Heart right ventricle (tissue), 16 donors: ENCODE measurements at places on chromosomes 3 and 15.

GRCh38 chr3:47288966-47289910 is 6.5 kb downstream of the KLHL18 start:
- no peak for DNase-seq

DNA sequence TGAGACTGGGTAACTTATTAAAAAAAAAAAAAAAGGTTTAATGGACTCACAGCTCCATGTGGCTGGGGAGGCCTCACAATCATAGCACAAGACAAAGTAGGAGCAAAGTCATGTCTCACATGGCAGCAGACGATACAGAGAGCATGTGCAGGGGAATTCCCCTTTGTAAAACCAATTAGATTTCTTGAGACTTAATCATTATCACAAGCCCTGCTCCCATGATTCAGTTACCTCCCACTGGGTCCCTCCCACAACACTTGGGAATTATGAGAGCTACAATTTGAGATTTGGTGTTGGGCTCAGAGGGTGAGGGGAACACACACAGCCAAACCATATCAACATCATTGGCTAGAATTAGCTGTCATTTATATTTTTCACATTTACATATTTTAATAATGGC is 221.0 kb downstream of the RSRC1 start:
- no peak for DNase-seq

- peak; percentile 75 for DNase-seq
These were observed 244.5 kb downstream of the RBMS3 start for GRCh38 chr3:29525254-29525881.

GRCh38 chr3:69376731-69377130 is 9.2 kb downstream of the FRMD4B start:
- no peak for DNase-seq

DNA sequence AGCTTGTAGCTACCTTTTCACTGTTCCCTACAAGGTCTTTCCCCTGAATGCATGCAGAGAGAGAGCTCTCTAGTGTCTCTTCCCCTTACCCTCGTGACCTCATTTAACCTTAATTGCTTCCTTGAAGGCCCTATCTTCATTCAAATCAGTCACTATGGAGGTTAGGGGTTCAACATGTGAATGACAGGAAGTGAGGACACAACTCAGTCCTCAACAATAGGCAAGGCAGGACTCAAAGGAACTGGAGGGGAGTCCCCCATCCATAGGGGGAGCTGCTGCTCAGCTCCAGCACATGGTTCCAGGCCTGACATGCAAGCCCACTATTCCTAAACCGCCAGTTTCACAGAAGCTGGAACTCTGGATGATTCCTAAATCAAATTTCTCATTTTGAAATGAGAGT is 33.8 kb upstream of the GYG1 start:
- no peak for DNase-seq

- DNase-seq, result no peak
These were observed 36.9 kb upstream of the LACTB start for GRCh38 chr15:63084806-63085205.

- no peak for DNase-seq
These were observed 28.0 kb downstream of the PTPN9 start for GRCh38 chr15:75551091-75551490.

DNA sequence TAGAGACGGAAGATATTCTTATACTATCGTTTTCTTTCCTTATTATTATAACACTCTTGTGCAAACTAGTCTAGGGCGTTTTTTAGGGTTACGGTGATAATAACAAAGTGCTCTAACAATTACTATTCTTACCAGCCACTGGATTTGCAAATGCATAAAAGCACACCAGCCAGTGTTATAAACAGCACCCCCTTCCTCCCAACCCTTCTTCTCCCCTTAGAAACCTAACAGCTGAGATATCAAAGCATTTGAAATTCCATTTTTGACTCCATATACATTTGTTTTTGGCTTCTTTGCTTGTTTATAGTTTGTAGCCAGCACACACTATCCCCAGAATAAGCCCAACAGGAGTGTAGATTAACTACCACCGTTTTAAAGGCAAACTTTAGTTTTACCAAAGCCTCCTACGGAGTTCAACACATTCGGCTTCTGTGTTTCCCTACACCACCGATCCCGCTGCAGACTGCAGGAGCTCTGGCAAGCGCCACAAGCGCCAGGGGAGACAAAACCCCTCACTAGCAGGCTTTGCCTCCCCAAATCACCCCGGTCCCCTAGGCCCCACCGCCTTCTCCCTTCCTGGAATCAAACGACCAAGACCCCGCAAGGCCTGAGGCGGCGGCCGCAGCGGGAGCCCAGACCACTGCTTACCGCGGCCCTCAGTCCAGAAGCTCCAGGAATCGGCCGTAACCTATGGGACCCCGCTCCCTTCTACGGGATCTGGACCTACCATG is 461 bp downstream of the COPB2 start:
- no peak for DNase-seq

- DNase-seq, result no peak
These were observed 444.0 kb downstream of the MFSD1 start for GRCh38 chr3:159245871-159246270.
